CD4-positive, alpha-beta T cell treated with Interleukin-2 at 100 ng/mL for 4 hours (primary cell): ENCODE measurements at places on chromosomes 13 and 19.

DNA sequence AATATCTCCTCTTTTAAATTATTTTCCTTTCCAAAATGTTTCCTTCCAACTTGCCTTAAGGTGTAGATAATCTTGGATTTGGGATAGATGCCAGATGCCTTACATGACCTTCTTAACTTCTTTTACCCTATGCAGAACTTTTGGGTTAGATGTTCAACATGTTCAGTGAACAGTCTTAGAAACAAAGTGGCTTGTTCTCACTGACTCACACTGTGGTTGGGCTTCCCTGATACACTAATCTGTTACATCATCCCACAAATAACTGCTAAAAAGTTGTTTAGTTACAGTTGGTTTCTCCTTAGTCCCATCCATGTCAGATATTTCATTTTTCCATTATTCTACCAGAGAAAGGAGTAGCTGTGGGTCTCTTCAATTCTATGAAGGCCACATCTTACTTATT, 2638.2 kb downstream of the PCDH9 start:
- DNase-seq = no peak

- peak; percentile 90 for DNase-seq
Observed at GRCh38 chr19:41887711-41888382, 4.9 kb downstream of the ARHGEF1 start.

GRCh38 chr19:38831142-38831605, 420 bp downstream of the ECH1 start:
- DNase-seq = no peak

GRCh38 chr19:47469363-47469700, 2.4 kb downstream of the SLC8A2 start:
- DNase-seq = no peak

DNA sequence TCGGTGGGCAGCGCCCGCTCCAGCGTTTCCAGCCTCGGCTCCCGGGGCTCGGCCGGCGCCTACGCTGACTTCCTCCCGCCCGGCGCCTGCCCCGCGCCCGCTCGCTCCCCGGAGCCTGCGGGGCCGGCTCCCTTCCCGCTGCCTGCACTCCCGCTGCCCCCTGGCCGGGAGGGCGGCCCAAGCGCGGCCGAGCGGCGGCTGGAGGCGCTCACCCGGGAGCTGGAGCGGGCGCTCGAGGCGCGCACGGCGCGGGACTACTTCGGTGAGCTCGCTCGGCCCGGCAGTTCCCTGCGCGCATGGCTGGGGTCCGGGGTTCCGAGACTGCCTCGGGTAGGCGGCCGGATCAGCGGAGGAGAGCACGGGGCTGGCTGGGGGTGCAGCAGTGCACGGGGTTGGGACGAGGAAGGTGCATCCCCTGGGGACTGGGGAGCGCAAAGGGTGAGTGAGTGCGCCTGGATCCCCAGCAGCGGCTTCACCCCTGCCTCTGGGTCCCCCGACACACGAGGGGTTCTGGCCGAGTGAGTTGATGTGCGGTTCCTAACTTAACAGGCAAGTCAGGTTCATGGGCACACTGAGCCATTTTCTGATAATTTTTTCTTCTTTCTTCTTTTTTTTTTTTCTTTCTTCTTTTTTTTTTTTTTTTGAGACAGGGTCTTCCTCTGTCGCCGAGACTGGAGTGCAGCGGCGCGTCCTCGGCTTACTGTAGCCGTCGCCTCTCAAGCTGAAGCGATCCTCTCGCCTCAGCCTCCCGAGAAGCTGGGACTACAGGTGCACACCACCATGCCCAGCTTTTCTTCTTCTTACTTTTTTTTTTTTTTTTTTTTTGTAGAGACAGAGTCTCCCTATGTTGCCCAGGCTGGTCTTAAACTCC, 1.1 kb downstream of the WTIP start:
- DNase-seq = no peak

DNA sequence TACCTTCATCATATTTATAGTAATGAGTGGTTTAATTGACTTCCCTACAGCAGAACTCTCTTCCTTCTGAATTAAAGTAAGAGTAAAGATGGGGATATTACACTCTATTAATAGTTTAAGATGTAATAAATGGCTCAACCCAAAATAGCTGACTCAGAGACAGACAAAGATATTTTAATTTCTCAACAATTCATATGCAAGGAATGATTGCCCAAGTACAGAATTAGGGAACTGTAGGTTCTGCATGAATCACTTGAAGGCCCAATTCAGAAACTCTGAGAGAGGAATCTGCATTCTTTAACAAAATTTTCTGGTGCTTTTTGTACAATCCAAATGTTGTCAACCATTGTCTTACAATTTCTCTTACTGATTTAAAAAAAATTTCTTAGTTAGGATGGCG, 42.9 kb upstream of the PCDH9 start:
- DNase-seq = no peak

DNA sequence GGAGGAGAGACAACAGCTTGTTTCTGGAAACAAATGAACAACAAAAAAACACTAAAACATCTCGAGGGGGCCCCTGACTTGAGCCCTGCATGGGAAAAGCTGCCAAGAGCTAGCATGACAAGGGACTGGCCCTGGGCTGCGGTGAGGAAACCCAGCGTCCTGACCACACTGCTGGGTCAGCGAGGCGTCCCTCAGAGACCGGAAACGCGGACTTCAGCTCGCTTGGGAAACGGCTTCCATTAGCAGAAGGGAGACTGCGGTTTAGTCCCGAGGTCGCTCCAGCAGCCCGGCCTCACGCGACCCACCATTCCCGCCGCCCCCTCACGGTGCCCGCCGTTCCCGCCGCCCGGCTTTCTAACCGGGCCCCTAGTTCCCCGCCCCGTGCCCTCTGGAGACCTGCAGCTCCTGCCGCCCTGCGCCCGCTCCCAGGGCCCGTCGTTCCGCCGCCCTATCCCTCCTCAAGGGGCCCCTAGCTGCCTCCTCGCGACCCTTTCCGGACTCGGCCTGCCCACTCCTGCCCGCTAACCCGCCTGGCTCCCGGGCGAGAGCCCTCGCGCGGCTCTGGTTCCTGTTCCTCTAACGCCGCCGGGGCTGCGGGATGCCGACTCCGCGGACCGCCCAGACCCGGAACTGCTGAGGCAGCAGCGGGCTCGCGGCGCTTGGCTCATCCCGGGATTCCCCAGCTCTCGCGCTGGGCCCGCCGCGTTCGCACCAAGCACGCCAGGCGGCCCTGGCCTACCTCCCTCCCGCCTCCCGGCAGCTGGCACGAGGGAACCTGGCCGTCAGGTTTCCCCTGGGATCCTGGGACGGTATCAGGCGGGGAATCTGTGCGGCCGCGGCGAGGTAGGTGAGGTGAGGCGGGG, at the start of gene CCDC122:
Gene CCDC122, minus strand, starts transcription at position 849 of the 863 bp plus-strand sequence. CDS start 10,364 bp downstream, outside the sequence.
- peak; percentile 72 for DNase-seq

DNA sequence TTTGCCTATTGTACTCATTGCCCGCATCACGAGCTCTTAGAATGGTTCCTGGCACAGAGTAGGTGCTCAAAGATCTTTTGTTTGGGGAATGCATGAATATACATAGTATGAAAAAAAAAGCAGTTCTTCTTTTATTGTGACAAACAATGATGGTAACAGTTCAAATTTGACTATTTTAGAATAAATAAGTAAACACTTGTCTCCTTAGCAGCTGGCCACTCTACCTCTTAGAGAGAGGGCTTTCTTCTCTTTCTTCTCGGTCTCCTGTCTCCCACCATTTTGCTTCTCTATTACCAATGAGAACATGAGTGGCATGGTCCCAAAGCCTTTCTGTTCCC, 639 bp upstream of the SLAIN1 start:
- no peak for DNase-seq

DNA sequence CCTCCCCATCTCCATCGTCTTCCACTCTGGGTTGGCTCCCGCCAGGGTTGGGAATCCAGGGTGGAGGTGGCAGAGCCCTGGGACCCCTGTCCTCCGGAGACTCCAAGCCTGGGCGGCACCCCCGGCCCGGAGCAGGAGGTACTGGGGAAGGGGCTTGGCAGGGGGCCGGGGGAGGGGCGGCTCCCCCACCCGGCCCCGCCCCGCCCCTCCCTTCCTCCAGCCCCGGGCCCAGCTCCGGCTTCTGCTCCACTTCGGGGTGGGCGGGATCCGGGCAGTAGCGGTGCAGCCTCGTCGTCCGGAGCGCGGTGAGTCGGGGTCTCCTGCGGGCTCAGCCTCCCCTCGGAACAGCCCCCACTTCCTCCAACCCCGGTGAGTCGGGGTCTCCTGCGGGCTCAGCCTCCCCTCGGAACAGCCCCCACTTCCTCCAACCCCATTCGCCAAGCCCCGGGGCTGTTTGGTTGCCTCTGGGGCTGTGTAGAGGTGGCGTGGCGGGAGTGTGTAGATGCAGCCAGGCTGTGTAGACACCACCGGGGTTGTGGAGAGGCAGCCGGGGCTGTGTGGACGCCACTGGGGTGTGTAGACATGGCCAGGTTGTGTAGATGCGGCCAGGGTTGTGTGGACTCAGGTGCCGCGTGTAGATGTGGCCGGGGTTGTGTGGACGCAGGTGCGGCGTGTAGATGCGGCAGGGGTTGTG, at the start of gene TMPRSS9:
Gene TMPRSS9, plus strand, starts transcription at position 274 of the 694 bp plus-strand sequence. CDS start 29,521 bp downstream, outside the sequence.
- DNase-seq = no peak

DNA sequence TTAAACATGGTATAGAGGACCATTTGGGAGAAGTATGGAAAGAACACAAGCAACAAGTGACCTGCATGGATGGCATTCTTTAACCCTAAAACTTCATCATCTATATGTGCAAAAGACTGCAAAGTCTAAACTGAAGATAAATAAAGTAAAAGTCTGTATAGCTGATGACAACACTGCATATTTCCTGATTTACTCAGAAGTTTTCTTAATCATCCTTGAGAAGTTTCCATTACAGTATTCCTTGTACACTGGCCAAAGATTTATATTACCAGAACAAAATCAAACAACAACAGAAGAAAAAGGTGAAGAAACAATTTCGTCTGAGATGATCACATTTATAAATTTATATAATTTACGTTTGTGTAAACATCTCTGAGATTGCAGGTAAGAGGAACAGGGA, 805.7 kb downstream of the PCDH9 start:
- no peak for DNase-seq

GRCh38 chr19:54606891-54607784, 13.7 kb downstream of the LILRA1 start:
- no peak for DNase-seq

- no peak for DNase-seq
Observed at GRCh38 chr19:16039545-16039944, 36.8 kb upstream of the TPM4 start.

- no peak for DNase-seq
Observed at GRCh38 chr13:99646866-99647595, 145.8 kb downstream of the TM9SF2 start.

- DNase-seq = no peak
Observed at GRCh38 chr19:30029721-30030510, 87.9 kb downstream of the URI1 start.

- no peak for DNase-seq
Observed at GRCh38 chr19:40594657-40595091, 6.5 kb upstream of the LTBP4 start.

- DNase-seq = peak; percentile 37
Observed at GRCh38 chr19:12789098-12789903, 2.0 kb upstream of the JUNB start.

DNA sequence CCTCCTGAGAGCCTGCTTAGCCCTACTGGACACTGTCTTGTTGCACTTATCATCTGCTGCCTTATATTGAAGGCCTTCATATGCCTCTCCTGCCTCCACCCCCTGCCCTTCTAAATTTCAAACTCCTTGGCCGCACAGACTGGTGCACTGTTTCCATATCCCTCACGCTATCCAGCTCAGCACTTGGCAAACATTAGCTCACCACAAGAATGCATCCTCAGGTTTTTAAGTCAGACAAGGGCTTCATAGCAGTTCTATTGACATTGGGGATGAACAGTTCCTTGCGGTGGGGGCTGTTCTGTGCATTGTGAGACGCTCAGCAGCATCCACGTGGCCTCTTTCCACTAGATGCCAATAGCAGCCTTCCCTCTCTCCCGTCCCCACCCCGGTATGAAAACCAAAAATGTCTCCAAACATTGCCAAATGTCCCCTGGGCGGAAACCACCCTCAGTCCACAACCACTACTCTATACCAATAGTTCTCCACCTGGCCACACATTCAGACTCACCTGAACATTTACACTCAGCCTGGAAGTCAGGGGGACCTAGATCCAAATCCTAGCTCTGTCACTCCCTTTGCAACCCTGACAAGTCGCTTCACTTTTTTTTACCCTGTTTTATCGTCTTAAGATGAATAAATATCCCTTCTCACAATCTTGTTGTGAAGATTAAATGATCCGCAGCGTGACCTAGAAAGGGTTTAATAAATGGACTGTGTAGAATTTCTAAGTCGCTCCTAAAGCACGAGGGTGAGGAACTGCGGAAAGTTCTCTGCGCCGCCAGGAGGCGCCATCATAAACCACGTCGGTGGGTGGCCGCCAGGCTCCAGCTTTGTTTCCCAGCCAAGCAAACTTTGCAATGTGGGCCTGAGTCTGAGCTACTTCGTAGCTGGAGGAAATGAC, 3.6 kb upstream of the CEACAM3 start:
- peak; percentile 46 for DNase-seq

- DNase-seq = peak; percentile 14
Observed at GRCh38 chr19:679418-680286, 3.5 kb downstream of the FSTL3 start.

DNA sequence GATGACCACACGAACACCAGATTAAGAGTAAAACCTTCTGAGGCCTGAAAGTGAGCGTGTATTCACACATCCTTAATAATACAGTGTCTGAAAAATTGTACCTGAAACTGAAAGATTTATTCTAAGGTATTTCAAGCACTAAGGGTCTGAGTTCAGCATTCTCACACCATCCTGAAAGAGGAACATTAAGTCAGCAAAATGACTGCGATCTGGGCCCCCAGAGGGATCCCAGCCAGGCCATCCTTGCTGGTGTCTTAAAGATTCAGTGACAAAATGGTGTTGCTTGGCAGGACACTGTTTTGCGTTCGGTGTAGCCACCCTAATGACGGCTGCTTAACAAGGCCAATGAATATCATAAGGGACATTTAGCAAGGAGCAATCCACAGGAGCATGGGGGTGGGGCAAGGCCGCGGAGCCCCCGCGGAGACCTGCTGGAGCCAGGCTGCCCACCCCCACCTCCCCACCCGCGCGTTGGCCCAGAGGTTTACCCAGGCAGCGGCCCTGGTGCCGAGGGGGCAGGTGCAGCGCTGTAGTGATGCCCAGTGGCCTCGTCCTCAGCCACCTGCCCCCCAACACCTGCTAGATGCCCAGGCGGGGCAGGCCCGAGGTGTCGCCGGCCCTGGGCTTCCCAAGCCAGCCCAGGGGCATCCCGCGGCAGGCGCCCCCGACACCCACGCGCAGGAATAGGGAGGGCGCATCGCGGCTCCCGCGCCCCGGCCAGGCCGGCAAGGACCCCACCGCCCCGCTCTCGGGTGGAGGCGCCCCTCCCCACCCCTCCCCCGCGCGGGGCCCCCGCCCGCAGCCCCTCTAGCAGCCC, 742 bp downstream of the NALCN start:
- DNase-seq = no peak

GRCh38 chr13:89150362-89150761, 1479.2 kb downstream of the SLITRK5 start:
- no peak for DNase-seq
